Stimulated activated CD4-positive, alpha-beta T cell treated with anti-CD3 and anti-CD28 coated beads, Interleukin-2, amount 100 ng/mL, for 48 hours (primary cell): ENCODE measurements at places on chromosomes 3 and 15.
A peak's percentile ranks its signal among the peaks of the same experiment; 100 is the strongest.

DNA sequence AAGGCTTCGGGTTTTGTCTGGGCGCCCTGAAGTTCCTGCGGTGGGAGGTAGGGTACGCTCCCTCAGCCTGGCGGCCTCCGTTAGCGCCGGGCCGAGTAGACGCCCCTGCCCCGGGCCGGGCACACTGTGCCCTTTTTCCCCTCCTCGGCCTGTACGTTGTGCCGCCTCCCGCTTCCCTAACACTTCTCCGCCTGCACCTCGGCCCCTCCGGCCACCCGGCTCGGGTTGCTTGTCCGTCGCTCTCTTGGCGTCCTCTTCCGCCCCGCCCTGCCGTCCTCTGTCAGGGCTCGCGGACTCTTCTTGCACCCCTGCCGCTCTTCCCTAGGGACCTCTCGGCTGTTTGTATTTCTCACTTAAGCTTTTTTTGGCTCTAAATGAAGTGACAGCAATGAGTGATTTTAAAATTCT, 384 bp downstream of the KNL1 start:
- DNase-seq: no peak

DNA sequence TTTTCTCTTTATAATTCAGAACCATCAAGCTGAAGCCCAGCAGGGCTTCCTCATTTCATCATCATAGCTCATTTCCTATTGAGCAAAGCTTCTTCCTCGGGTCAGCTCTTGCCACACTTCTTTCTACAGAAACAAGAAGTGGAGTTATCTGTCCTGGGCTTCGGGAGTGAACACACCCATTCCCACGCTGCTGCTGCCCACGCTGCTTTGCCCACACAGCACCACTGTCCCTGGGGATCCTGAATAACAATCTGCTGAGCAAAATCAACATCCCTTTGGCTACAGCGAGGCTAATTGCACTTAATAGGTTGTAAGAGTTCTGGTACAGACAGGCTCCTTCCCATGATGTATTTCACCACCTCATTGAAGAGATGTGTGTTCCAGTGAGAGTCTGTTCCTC, 23.7 kb downstream of the CEP19 start:
- DNase-seq: no peak

GRCh38 chr3:99625237-99625622, 13.2 kb upstream of the COL8A1 start:
- DNase-seq: no peak

DNA sequence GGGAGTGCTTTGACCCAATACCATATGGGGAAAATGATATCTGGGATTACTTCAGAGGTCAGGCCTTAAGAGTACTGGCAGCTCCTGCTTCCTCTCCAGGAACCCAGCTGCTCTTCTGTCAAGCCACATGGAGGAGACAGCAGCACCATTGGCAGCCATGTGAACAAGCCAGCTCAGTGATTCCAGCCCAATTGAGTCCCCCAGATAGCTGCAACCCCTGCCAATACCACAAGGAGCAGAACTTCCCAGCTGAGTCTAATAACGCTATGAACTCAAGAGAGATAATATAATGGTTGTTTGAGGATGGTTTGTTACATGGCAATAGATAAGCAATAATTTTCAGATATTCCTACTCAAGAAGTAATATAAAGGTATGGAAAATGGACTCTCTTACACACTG, 126.8 kb upstream of the CPNE4 start:
- no peak for DNase-seq

DNA sequence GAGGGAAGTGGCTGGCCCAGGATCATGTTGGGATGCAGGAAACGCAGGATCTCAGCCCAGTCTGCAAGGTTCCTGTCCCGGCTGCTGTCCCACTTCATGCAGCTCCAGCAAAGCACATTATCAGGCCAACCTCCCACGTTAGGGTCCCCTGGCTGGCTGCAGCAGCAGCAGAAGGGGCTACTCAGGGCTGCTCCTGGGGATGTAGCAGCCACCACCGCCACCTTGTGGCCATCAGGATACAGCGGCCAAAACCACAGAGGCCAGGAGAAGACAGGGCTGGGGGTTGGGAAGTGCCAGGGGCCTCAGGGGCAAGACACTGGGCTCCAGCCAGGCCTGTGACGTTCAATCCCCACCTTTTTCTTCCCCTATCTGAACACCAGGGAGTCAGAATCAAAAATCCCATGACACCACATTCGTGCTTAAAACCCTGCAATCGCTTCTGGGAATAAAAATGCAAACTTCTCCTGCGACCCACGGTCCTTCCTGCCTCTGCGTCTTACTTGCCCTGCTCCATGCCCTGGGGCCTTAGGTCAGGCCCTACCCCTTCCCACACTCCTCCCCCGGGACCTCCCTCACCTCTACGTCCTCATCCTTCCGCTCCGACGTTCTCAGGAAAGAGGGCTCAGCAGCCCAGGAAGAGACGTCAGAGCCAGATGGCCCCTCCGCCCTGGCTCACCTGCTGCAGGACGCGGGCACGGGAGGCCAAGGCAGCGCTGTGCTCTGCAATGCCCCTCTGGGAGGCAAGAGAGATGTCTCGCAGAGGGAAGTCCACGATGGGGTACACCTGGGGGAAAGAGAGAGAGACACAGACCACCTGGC, 21.5 kb downstream of the SSUH2 start:
- peak; percentile 43 for DNase-seq

GRCh38 chr3:18432752-18433151, 7.6 kb upstream of the SATB1 start:
- no peak for DNase-seq

DNA sequence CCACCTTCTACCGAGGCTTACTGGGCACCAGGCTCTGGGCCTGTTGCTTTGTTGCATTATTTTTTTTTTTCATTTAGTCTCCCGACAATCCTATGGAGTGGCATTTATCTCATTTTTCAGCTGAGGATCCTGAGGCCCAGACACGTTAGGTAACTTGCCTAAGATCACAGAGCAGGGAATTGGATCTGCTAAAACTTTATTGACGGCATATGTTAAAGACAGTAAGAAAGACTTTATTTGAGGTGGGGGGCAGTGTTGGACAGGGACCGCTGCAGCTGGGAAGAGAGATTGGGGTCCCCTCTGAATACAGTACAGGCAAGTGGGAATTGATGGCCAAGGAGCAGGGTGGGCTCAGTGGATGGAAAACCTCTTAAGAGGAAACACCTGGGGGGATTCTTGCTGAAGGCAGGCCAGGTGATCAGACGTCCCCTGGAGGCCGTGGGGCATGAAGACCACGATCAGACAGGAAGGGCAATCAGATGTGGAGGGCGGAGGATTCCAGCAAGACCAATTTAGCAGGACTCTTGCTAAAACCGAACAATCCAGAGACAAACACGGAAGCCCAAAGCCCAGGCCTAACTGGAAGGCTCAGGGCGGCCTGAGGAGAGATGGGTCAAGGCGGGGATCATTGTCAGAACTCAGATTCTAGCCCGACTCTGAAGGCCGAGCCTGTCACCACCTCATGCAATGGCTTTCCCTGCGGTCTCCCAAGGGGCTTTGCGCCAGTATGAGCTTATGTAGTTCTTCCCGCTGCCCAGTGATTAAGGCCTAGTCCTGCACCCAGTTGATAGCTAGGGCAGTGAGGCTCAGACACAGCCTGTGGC, 53.7 kb downstream of the RGMA start:
- no peak for DNase-seq

- DNase-seq: no peak
Observed at GRCh38 chr3:37556789-37557301, 304.8 kb upstream of the CTDSPL start.

- no peak for DNase-seq
Observed at GRCh38 chr3:88444251-88444650, 294.5 kb downstream of the C3orf38 start.

GRCh38 chr3:46719044-46719565, 1.4 kb upstream of the PRSS50 start:
- no peak for DNase-seq

- no peak for DNase-seq
Observed at GRCh38 chr3:124976383-124976782, 41.8 kb upstream of the MUC13 start.

DNA sequence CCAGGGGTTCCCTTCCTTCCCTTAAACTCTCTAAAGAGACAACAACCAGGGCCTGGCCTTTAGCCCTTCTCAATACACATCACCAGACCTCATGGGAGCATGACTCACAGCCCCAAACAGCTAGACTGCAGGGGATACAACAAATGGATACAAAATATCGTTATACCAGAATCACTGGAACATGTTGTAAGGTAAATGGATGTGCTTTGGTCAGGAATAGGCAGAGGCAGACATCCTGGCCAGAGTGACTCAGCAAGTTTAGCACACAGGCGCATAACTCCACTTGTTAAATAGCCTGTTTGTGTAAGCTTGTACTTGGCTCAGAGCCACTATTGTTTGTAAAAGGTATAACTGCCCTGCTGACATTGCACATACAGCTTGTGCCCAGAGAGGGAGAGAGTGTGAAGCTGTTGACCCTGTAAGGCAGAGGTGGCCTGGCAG, 18.3 kb downstream of the TMED3 start:
- no peak for DNase-seq

DNA sequence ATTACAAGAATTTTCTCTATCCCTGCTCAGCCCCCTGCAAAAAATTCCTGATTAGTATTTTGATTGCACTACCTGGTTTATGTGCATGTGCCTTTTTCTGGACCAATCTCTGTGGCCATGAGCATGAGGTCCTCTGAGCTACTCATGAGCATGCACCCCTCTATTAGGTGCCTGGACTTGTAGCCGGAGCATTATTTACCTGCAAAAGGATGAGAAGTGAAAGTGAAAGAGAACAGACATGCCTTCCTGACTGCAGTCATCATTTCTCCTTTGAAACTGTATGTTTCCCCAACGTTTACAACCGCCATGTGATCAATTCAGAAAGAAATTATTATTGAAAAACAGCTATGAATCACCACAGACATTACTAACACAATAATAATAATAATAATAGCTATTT, 1008.8 kb downstream of the ROBO2 start:
- DNase-seq: no peak

GRCh38 chr3:140816372-140817195, 125.1 kb upstream of the SLC25A36 start:
- no peak for DNase-seq

GRCh38 chr15:27418726-27419125, 447.7 kb downstream of the GABRG3 start:
- DNase-seq: no peak

DNA sequence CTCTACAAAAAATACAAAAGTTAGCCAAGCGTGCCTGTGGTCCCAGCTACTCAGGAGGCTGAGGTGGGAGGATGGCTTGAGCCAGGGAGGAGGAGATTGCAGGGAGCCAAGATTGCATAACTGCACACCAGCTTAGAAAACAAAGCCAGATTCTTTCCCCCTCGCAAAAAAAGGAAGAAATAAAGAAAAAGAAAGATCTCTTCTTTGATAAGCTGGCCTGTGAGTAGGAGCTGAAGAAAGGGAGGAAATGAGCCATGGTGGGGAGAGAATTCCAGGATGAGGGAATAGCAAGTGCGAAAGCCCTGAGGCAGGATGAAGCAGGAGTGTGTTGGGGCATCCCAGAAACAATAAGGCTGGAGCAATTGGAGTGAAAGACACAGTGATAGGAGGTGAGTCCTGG, 24.5 kb upstream of the TOP2B start:
- no peak for DNase-seq

- peak; percentile 44 for DNase-seq
Observed at GRCh38 chr3:42526616-42527367, 24.3 kb downstream of the VIPR1 start.

DNA sequence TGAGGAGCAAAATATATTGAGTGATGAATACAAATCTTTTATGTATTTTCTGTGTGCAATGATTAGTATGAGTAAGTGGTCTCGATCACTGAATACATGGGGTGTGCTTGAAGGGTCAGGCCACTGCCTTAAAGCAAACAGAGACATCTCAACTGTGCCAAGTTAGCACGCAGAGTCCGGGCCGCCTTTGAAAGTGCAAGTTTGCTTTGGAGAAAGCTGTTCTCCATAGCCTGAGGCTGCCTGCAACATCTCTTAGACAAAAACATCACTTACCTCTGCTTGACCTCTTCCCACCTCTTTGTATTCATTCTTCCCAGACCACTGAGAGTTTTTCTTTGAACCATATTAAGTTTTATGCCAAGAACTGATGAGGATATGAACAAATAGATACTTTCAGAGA, 267.0 kb downstream of the ZBTB20 start:
- no peak for DNase-seq

DNA sequence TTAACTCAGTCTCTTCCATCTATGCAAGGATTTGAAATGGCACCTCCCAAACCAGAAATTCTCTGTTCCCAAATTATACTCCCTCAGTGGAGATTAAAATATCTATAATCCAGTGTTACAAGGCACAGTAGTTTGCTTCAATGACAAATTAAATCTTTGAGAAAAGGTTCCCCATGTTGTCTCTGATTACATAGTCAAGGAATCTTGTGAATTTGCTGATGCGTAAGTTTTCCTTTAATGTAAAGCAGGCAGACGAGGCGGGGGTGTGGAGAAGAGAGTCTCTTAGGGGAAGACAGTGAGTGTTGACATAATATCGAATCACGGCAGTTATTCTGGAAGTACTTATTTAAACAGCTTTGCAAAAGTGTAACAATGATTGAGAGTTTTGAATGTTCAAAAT, 236.4 kb upstream of the RARB start:
- DNase-seq: no peak

GRCh38 chr3:194870394-194871110, 184.9 kb downstream of the FAM43A start:
- DNase-seq: no peak

- no peak for DNase-seq
Observed at GRCh38 chr15:58484791-58485600, 53.2 kb downstream of the LIPC start.

- DNase-seq: no peak
Observed at GRCh38 chr3:87236093-87236492, 9.0 kb downstream of the CHMP2B start.

DNA sequence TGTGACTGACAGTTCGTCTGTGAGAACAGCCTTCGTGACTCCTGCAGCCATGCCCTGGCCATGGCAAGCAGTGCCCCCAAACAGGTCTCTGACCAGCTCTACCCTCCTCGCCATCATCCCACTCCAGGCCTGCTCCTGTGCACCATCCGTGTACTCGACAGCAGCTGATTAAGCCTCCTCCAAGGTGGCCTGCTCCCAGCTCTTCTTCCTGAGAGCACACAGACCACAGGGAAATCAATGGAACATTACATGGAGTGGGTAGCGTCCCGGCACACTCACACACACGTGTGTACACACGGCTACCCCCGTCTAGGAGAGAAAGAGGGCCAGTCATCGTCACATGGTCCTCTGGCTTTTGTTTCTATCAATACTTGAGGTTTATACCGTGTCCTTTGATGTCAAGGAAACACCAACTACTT, 21.1 kb downstream of the ANXA2 start:
- no peak for DNase-seq

GRCh38 chr15:75171408-75171807, 30.3 kb upstream of the C15orf39 start:
- DNase-seq: no peak
